ENCODE measurements at places on chromosomes 11 and 22.

DNA sequence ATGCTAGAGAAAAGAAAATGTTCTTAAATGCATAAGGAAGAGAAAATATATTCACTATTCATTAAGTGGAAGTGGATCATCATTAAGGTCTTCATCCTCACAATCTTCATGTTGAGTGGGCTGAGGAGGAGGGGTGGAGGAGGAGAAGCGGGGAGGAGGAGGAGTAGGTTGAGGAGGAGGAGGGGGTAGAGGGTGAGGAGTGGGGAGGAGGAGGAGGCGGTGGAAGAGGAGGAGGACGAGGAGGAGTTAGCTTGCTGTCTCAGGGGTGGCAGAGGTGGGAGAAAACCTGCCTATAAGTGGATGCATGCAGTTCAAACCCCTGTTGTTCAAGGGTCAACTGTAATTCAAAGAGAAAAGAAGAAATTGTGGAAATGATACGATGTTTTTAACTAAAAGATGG, 71.6 kb downstream of the MYEOV start:
- no peak for DNase-seq

- no peak for DNase-seq
Observed at GRCh38 chr22:48141301-48141700, 1378.9 kb downstream of the TBC1D22A start.

GRCh38 chr11:68011051-68011943, 1.2 kb downstream of the ALDH3B1 start:
- DNase-seq, result no peak

- DNase-seq, result no peak
Observed at GRCh38 chr11:133040289-133040900, 491.9 kb downstream of the OPCML start.

GRCh38 chr11:16979703-16980622, 34.3 kb downstream of the PLEKHA7 start:
- DNase-seq, result no peak

- no peak for DNase-seq
Observed at GRCh38 chr11:102108734-102109440, 1.4 kb upstream of the YAP1 start.

DNA sequence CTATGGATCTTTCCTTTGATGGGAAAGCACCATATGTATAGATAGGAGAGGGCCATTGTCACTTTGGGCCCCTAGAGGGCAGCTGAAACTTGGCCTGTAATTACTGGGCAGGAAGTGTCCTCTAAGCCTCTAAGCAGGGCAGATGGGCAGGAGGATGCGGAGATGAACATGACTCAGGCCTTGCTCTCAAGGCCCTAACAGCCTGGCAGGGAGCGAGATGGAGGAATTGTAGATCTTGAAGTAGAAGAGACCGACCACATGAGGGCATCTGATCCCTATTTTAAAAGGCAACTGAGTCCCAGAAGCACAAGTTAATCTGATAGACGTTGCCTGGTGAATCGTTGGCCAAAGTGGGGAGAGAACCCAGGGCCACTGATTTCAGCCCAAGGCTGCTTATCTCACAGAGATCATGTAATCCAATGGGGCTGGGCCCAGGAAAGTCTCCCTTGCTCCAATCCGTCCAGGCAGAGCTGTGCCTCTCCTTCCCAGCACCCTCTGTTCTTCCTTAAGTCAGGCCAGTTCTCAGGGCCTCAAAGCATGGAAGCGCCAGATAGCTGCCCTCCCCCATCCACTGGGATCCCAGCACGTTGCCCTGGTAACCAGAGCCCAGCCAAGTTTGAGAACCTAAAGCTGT, 2.5 kb upstream of the SEPTIN3 start:
- DNase-seq, result no peak

DNA sequence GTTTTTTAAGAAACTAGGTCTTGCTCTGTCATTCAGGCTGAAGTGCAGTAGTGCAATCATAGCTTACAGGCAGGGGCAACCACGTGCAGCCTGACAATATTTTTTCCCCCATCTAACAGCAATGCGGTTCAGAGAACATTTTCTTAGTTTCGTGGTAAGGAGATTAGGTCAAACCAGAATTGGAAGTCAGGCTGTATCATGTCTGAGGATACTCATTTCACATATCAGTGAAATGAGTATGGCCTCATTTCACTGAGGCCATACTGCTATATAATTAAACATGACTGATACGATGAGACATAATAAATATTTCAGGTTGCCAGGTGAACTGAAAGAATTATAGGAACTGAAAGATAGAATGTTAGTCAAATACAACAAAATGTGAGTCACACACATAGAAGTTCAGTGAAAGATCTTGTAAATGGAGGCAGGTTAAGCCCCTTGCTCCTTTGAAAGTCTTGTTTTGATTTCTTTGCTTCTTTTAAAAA, 32.5 kb upstream of the IZUMO1R start:
- DNase-seq, result no peak

DNA sequence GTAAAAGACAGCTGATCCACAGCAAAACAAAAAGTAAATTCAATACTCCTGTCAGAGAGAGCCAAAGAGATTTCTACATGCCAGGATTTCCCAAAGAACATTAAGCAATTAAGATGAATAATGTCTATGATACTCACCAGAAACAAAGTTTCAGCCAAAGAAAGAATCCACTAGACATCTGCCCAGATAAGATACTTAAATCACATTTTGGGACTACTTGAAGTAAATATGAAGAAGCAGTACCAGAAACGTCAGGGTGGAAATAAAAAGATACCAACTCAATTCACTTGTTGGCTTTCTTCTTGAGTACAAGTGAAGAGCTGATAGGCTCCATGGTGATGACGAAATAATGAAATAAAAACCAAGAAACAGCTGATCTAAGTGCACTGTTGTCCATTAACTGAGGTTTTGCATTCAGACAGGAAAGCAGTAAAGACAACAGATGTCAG, 31.6 kb upstream of the ARHGAP32 start:
- DNase-seq, result no peak

DNA sequence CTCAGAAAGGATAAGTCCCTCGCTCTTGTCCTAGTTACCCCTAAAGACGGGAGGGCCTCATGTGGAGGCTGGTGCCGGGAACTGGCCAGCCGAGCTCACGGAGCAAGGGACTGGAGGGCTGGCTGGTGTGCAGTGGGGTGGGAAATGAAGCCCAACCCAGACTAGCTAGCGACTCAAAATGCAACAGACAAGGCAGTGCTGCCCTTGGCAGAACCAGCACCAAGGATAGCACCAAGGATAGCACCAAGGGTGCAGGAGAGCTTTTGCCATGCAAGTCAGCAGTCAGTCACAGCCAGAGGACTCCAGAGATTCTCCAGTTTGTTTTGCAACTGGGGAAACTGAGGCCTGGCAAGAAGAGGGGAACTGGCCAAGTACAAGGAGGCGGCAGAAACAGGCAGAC, 6.5 kb upstream of the BATF2 start:
- no peak for DNase-seq

DNA sequence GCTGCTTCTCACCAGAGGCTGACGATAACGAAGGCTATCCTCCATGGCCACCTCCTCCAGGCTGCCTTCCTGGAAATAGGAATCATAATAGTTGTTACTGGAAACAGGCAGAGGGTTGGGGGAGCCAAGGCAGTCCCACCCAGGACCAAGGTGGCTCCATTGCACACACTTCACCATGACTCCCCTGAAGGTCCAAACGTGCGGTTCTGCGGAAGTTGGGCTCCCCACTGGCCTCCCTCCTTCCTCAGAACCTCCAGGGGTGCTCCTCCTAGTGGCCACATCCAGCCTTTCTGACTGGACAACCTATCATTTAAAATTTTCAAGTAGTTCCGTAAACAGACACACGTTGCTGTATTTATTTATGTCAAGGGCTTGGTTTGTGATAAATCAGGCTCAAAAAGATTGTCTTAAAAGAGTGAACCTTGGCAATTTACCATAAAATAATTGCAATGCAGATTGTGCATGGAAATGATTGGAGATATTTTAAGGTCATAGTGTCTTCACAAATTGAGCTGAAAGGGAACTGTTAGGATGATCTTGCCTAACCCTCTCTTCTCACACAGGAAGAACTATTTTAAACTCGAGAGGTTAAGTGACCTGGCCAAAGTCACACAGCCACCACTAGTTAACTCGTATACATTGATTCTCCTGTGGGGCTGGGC, 1.4 kb upstream of the TCN2 start:
- no peak for DNase-seq
